ENCODE measurements at places on chromosomes 2 and 18.

DNA sequence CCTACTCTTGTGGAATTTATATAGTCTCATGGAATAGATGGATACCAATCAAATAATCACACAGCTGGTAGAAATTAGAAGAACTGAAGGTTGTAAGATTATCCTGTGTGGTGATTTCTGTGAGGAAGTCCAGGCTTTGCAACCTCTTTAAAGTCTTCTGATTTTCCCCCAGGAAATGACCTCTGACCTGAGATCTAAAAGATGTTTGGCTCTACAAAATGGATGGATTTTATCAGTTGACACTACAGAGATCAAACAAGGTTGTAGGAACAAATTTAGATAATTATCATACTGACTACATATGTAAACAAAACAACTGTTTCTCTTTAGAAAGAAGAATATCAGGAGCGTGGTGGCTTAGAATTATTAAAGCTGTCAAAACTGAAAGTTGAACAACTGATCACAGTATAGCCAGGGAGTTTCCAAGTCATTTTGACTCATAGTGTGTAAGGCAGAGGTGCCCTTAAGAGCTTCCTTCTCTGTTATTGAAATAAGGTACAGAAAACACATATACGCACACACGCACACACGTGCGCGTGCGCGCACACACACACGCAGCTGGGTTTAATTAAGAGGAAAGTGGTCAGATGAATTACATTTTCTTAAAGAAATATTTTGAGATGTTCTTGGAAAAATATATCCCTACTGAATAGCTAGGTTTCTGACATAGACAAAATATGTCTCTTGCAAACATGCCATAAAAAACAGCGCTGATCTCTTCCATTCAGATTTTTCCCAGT, 35.5 kb upstream of the PELI1 start:
- DNase-seq = no peak

DNA sequence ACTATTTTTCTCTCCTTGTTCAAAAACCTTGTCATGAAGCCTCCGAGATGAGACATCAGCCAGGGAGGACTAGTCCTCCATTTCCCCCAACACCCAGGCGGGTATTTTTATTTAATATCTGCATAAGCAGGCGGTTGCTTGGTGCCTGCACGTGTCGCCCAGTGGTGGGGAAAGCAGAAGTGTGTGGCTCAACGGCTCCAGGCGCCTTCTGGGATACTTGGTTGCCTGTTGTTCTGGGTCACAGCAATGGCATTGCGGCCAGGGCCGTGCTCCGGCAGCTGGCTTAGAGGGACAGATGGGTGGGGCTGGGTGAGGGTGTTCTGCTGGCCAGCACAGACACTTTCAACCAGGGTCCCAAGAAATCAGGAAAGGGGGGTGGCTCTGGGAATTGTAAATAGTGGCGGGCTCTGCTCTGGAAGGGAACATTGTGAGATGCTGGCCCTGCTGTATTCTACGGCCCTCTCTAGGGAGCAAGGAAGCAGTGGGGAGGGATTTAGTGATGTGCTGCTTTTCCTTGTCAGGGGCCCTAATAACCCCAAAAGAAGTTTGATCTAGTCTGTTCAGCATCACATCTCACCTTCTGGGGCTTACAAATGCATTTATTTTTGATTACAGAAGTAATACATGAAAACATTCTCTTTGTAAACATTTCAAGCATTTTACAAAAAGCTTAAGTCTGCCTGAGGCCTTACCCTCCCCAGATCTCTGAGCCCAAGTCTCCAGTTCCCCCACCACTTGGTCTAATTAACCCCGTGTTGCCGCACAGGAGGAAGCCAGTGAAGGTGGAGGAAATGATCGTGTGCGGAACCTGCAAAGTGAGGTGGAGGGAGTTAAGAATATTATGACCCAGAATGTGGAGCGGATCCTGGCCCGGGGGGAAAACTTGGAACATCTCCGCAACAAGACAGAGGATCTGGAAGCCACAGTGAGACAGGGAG, 1.1 kb downstream of the VAMP8 start:
- no peak for DNase-seq

- no peak for DNase-seq
Measured at GRCh38 chr2:196798980-196799379, 503 bp downstream of the GTF3C3 start.

- DNase-seq = no peak
Measured at GRCh38 chr2:172249986-172250385, 147.3 kb upstream of the DLX2 start.

- DNase-seq = no peak
Measured at GRCh38 chr2:98560256-98560771, 48.0 kb downstream of the COA5 start.

DNA sequence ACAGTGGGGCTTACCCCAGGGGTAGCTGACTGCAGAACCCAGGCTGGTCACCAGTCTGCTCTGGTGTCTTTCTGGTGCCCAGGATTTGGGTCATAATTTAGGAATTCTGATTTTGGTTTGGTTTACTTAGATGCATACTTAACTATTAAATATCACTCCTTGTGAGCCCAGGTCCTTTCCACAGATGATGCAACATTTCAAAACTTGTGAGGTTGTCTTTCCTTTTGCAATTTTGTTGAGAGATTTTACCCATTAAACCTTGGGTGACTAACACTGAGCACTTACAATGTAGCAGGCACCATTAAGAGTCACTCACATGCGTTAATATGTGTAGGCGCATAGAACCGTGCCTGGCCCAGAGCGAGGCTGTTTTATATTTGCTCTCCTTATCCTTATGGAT, 61.8 kb upstream of the RPL31 start:
- DNase-seq = no peak

GRCh38 chr2:177721818-177722567, 329.4 kb downstream of the AGPS start:
- no peak for DNase-seq

DNA sequence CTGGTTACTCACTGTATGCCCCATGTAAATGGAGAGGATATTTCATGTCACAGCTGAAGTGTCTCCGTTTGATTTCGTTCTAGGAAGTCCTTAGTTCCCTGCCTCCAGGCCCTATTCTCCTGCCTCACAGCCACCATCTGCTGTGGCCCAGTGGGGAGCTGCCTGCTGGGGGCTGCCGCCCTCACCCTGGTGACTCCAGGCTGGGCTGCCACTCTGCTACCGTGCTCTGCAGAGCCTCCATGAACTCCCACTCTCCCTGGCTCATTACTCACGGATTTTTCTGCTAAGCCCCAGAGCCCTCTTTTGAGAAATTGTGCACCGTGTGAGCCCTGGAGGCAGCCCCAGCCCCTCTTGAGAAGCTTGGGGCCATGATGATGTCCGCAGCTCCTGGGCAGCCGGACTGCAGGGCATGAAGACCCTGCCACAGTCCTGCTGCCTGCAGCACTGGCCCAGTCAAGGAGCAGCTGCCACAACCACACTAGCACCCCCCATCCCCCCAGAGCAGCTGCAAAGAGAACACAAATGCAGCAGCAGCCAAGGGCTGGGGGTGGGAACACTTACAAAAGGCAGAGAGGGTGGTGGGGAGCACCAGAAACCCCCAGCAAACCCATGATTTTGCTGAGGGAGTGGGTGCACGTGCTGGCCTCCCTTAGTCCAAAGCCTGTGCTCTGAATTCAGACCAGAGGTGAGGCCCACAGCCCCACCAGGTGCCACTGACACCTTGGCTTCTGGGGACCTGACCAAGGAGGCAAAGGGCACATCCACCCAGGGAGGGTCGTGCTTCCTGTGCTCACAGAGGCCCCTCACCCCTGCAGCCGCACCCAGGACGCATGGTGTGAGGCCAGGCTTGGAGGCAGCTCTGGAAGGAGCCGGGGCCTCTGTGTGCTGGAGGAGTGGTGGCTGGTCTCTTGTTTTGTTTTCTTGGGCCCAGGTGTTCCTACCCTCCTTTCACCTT, 270.2 kb upstream of the RAB6C start:
- DNase-seq = no peak

DNA sequence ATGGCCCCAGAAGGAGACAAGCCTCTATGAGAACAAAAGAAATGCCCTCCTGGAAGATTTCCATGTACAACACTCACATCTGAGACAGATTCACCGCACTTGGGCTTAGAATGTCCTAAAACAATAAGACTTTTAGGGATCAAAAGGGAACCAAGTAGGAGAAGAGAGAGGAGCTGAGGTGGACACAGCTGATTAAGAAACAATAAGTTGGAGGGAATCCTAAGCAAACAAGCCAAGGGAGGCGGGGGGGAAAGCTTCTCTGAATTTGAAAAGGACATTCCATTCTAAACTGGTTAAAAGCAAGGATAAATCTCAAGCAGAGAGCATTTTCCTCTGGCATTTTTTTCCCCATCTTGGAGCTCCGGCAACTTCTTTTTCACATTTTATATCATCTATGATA, 9.9 kb downstream of the ACVR1 start:
- no peak for DNase-seq

DNA sequence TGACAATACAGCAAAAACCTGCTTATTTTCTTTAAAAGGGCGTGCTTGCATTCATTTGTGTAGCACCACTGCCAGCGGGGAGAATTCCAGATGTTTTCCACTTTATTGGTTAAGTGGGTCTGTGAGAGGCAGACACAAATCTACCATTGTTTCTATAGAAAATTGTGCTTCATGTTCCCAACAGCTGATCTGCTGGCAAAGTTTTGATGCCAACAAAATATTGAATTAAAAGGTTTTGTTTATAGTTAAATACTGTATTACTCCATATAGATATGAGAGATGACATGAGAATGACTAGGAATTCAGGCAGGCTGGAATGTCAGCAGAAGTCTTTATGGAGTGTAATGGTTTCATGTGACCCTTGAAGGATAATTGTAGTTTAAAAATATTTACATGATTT, 182.7 kb downstream of the MC4R start:
- DNase-seq = no peak

DNA sequence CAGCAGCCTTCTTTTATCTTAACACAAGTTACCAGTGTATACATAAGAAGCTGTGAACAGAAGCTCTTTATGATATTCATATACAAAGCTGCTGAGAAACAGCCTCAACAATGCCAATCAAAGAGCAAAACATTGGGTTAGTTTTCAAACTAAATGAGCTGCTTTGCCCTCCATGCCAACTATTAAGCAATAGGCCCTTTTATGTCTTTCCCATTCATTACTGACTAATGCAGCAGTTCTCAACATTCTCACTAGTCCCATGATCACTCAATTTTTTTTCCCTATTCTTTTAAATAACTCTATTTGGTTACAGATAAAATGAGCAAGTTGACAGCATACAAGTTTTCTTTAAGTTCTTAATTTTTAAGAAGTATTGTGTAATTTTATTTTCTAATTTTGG, 57.9 kb upstream of the FRZB start:
- no peak for DNase-seq

GRCh38 chr2:235728800-235729556, 235.1 kb downstream of the AGAP1 start:
- DNase-seq = no peak

GRCh38 chr18:56921896-56922480, 224.9 kb upstream of the BOD1L2 start:
- DNase-seq = no peak

DNA sequence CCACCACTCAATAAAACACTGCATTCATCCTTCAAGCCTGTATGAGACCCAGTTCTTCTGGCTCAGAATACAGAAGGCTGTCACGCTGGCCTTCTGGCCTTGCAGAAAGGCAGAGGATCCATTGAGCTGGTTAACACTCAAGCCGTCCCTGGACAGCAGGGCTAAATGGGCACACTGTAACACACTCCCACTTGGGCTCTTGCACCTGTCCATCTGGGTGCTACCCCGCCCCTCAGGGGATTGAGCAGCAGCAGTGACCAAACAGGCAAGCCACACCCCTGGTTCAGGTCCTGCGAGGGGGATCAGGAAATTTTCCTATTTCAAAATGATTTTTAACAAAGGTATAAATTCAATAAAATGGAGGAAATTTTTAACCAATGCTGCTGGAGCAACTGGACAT, 936.0 kb downstream of the CNTNAP5 start:
- no peak for DNase-seq

Measured in stimulated activated CD4-positive, alpha-beta T cell treated with anti-CD3 and anti-CD28 coated beads, Interleukin-15, amount 100 ng/mL, for 1 hour (primary cell).